ENCODE measurements at places on chromosomes 13 and 19.

DNA sequence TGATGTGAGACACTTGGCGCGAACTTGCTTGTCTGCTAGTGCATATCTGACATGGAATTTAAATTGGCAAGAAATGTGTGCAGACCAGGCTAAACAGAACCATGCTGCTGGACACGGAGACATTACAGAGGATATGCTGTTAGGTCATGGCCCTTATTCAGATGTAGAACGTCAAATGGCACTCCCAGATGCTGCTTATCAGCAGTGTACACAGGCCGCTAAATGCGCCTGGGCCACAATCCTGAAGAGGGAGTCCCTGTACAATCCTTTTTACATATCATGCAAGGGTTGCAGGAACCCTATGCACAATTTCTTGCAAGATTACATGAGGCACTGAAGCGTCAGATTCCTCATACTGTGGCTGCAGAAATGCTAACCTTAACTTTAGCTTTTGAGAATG is 9.3 kb downstream of the ZNF350 start:
- no peak for DNase-seq

DNA sequence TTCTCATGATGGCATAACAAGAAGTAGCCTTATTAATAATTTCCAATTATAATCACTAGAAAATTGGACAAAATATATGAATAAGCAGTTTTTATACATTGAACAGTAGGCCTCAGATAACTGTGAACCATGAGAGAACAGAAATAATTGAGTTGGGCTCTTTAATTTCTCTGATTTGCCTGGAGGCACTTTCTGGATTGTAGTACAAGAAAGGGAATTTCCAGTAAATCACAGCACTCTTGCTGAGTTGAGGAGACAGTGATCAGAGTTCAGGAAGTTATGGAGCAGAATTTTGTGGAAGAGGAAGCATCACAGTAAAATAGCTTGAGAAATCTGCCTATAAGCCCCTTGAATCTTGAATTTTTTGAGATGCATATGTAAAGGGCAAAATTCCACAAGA is 216.2 kb downstream of the MAB21L1 start:
- no peak for DNase-seq

GRCh38 chr19:38683393-38684077 is 36.1 kb downstream of the ACTN4 start:
- DNase-seq: peak; percentile 36

- DNase-seq: no peak
Observed at GRCh38 chr13:42740753-42741152, 40.6 kb upstream of the FAM216B start.

DNA sequence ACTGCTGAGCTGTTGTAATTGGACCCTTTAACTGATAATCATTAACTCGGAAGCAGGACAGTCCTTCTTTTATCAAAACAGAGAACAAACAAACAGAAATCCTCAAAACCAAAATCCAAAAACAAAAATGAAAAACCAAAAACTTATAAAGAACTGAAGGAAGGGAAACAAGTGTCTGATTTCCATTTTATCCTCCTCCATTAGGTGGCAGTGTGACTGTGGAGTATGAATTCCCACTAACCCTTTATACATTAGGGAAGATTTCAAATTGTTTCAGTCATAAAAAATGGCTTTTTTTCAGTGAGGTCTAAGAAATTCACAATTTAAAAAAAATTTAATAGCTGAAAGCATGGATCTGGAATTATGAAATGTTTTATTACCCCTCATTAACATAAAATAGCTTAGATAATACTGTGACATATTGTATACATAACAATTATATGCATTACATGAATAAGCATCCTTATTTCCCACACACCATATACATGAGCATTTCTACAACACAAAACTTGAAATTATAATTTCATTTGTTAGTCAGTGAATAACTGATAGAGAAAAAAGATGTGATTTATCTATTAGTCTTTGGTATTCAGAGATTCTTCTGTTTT is 1074.3 kb upstream of the PCDH9 start:
- DNase-seq: no peak

DNA sequence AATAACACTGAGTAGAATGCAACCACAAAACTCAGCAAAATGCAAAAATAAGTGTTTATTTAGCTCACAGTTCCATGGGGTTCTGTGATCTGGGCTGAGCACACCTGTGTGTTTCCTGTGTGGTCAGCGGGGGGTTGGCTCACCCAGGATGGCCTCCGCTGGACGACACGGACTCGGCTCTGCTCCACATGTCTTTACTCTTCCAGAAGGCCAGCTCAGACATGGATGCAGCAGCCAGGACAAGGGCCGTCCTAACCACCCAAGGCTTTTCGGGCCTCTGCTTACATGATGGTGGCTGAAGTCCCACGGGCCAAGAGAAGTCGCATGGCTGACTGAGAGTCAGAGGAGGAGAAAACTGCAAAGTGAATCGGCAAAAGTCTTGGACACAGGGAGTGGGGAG is 153.5 kb upstream of the IRS2 start:
- DNase-seq: no peak

GRCh38 chr13:27704681-27705080 is 83.0 kb downstream of the POLR1D start:
- no peak for DNase-seq
